ENCODE measurements at places on chromosomes 4 and X.

GRCh38 chr4:175637762-175638161 lies 174.3 kb downstream of the GPM6A start:
- no peak for DNase-seq

DNA sequence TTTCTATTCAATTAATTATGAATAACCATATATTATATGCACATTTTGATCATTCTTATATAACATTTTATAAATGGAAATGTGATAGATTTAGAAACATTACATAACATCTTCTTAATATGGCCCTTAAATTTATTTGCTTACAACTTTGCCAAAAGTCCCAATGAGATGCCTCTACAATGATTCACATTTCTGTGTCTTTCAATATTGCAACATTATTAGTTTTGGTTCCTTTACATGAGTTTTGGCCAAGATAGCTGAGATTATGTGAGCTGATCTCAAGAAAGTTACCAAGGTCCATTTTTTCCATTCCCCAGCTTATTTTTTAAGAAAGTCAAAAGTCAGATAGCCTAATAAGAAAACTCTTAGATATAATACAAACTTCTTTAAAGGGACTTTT lies 361.2 kb downstream of the PCDH7 start:
- no peak for DNase-seq

DNA sequence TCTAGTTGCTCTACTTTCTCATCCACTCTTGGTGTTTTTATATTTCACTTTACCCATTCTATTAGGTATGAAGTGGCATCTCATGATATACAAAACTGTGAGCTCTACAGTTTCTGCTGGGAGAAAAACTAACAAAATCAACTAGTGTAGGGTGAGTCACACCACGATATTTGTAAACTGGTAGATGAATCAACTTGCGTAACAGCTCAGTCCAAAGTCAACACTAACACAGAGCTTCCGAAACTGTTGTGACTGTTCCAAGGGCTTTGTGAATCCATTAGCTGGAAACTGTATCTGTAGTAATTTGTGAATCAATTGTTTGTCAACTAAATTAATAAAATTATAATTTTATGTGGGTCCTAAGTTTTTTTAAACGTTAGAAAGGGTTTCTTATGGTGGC lies 119.8 kb upstream of the TSPAN5 start:
- no peak for DNase-seq

- DNase-seq: no peak
Measured at GRCh38 chr4:95534032-95534431, 14.7 kb downstream of the UNC5C start.

DNA sequence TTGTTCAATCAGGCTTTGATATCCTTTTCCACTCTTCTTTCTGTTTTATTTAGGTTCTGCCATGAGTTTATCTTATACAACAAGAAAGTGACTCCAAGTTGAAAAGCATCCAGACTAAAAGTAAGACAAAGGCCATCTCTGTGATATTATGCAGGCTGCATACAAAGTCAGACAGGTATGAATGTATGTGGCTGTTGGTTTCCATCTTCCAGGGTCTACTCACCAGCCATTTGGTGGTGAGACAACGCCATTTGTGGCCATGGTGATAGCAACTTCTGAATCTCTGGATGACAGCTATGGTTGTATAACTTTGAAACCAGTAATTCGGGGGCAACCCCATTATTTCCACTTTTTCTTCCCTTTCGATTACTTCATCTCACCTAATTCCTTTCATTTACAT lies 17.2 kb upstream of the MSL3 start:
- DNase-seq: no peak

- no peak for DNase-seq
Measured at GRCh38 chr4:70746179-70746839, 24.5 kb downstream of the RUFY3 start.

DNA sequence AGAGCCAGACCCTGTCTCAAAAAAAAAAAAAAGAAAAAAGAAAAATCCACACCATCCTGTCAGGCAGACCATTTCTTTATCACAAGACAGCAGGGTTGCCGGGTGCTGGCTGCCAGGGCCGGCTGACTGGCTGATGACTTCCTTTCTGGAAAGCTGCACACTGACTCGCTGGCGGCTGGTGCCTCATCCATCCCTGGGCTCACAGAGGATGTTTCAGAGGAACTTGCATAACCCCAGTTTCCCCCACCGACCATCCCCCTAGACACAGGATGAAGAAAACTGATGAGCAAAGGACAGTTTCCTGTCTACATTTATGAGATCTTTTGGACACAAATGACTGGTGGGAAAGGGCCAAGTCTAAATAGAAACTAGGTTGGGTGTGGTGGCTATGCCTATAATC lies 14.1 kb downstream of the HPSE start:
- peak; percentile 52 for DNase-seq

DNA sequence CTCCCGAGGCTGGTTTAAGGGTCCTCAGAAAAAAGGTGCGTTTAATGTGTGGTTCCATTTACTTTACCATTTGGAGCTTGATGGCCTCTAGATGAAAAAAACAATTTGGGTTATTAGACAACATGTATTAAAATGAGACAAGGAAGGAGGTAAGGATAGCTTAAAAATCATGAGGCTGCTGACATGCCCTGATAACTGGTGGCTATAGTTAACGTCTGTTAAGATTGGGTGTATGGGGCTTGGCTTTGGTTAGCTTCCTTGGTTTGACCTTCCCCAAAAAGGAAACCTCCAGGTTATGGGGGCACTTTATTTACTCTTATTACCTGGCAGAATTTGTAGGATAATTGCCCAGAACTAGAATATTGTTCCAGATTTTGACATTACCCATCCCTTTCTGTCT lies 51.5 kb downstream of the HMGB2 start:
- DNase-seq: no peak

GRCh38 chr4:46258431-46258830 lies 131.5 kb downstream of the GABRA2 start:
- no peak for DNase-seq

- DNase-seq: peak; percentile 48
Measured at GRCh38 chr4:108433832-108434231, 186.5 kb upstream of the RPL34 start.

GRCh38 chr4:186953599-186954260 lies 230.1 kb upstream of the FAT1 start:
- no peak for DNase-seq

DNA sequence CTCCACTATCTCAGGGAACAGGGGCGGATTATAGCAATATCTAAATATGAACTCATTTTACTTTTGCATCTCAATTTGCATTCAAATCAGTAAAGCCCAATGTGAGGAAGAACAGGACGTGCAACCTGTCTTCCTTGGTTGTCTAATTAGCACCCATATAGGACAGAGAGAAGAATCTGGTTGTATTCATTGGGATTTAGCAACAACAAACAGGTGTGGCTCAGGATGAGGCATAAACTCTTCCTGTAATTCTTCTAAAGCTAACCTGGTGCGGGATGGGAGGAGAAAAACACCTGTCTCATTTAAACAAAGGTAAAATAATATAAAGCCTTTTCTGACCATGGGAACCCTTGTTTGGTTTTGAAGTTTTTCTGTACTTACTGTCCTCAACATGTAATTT lies 22.2 kb downstream of the TMPRSS11A start:
- no peak for DNase-seq

- DNase-seq: no peak
Measured at GRCh38 chrX:3129256-3129655, 88.0 kb downstream of the ARSF start.

DNA sequence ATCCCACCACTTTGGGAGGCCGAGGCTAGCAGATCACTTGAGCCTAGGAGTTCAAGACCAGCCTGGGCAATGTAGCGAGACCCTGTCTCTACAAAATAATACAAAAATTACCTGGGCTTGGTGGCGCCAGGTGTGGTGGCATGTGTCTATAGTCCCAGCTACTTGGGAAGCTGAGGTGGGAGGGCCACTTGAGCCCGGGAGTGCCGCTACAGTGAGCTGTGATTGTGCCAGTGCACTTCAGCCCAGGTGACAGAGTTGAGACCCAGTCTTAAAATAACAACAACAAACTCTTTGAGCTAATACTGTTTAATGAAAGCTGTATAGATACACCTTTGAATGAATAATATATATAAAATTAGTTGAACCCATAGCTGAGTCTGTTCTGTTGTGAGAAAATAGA lies 9.7 kb downstream of the BCORL1 start:
- DNase-seq: no peak

DNA sequence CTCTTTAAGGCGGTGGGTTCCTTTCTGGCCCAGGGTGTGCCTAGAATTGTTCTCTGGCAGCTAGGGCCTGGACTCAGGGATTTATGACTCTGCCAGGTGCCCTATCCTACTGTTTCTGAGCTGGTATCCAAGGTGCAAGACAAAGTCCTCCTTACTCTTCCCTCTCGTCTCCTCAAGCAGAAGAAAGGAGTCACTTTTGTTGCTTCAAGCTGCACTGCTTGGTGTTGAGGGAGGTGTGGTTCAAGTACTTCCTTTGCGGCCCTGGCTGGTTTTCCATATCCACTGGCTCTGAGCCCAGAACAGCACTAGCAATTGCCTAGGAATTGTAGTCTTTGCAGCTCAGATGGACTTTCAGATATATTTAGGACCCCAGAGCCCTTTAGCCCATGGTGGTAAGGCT lies 39.3 kb downstream of the RTL3 start:
- DNase-seq: no peak

DNA sequence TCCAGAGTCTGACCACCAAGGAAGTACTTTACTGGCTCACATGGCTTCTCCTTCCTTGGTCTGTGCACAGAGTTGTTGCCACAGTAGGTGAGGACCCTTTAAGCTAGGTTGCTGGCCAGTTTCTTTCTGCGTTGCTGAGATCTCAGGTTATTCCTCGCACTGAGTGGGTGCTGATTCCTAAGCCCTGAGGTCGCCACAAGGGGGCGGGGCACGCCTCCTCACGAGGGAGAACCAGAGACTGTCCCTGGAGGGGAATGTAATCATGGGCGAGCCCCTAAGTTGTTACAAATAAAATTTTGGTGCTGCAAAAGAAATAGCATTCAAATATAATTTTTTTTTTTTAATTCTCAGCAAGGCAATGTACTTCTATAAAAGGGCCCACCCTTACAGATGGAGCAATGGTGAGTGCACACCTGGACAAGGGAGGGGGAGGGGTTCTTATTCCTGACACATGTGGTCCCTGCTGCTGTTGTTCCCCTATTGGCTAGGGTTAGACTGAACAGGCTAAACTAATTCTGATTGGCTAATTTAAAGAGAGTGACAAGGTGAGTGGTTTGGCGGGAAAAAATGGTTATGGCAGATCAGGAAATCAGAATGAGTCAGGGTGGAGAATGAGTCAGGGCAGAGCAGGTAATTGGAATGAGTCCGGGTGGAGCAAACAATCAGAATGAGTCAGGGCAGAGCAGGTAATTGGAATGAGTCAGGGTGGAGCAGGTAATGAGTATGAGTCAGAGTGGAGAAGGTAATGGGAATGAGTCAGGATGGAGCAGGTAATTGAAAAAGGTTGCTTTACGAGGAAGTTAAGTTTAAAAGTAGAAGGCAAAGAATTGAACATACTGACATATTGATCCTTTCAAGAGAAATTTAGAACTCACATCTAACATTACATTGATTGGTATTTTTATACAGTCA lies 107.5 kb downstream of the VSIG4 start:
- peak; percentile 79 for DNase-seq

DNA sequence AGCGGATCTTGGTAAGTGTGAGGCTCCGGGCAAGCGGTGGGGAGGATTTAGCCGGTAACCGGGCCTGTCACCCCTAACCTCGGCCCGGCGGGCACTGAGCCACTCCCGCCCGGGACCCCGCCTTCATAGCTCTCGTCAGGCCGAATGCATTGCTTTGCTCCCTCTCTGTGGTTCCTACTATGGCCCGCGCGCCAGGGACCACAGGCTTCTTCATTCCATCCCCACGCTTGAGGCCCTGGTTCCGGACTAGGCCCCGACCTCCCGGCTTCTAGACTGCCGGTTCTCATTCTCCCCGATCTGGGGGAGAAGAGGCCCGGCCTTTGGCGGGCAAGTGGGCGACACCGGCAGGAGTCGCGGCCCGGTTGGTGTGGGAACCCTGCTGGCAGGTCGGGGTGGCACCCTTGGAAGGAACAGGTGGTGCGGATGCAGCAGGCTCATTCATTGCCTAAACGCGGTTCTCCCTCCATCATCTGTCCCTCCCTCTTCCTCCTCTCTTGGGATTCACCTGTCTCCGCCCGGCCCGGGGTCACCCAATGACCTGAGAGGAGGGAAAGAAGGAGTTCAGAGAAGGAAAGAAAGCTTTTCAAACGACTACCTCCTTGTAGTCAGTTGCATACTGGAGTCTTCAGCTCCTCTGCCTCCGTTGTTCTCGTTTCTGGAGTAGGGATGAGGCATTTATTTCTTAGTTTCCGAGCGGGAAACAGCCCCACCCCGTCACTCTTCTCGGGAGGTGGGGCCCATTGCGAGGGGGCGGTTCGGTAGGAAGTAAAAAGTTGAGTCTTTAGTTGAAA lies at the start of gene NDUFC1:
TSS of gene NDUFC1 (minus strand) at position 657 of the 791 bp plus-strand sequence. CDS start 6,679 bp downstream, outside the sequence.
- DNase-seq: peak; percentile 72

DNA sequence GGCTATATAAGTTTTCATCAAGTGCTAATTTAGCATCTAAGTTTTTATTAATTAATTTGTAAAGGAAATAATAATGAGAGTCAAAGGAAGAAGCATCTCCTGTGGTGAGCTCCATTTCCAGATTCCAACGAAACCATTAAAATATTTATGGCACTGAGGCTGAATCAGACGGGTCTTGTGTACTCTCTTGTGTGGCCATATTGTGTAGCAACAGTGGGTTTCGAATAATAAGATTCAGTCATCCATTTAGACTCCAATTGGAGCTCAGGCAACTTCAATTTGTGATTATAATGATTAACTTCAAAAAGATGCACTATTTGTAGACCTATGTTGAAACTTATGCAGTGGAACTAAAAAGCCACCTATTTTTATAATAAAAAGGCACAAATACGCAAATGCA lies 82.4 kb downstream of the SNCA start:
- no peak for DNase-seq

DNA sequence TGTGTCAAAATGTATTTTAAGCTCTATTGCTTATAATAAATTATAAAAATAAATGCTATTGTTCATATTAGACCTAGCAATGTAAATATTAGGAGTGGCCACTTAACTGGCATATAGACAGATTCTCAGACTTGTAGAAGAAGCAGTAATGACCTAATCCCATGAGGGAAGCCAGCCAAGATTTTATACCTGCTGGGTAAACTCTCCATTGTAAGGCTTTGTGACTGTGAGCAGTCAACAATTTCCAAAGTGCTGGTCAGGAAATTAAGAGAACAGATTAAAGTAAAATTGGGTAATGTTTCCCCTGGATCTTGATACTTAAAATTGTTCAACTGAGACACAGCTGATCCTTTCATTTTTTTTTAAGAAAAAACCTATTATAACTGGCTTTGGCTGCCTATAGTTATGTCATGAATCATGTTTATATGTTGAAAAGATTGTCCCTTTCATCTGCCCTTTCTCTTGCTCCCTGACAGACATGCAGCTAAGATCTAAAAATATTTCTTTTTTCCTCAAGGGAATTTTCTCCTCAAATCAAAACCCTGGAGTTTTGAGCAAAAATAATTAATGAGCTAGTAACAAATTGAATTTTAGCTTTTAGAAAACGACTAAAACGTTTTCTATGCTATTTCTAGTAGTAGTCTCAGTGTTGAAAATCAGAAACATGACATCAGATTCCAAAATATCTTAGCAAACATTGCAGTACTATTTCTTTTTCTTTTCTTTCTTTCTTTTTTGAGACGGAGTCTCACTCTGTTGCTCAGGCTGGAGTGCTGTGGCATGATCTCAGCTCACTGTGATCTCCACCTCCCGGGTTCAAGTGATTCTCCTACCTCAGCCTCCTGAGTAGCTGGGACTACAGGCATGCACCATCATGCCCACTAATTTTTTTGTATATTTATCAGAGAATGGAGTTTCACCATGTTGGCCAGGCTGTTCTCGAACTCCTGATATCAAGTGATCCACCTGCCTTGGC lies 77.9 kb downstream of the ADGRL3 start:
- no peak for DNase-seq

GRCh38 chr4:121790976-121791375 lies 10.1 kb upstream of the EXOSC9 start:
- no peak for DNase-seq
